ENCODE measurements at places on chromosomes 4 and X. TPM values are rescaled to one million over a fixed set of nuclear protein-coding genes. Genes with fewer than 3 reads are reported as not detected.

Gene GPRASP1
- 0.61 TPM for total RNA-seq

Gene CLCN5
- 10.8 TPM for total RNA-seq

Gene AFF2
- total RNA-seq = 1.5 TPM

Gene CLGN
- total RNA-seq = under 0.01 TPM

Gene CD38
- not detected for total RNA-seq

Gene POF1B
- under 0.01 TPM for total RNA-seq

Gene SLBP
- 38.0 TPM for total RNA-seq

Gene CPZ
- total RNA-seq = not detected

Gene TDO2
- not detected for total RNA-seq

Gene SPANXC
- total RNA-seq = not detected

Gene ADH4
- total RNA-seq = not detected

Gene GRIA2
- total RNA-seq = not detected

Gene GUCY1A1
- not detected for total RNA-seq

All from mammary epithelial cell (primary cell).